Stimulated activated CD4-positive, alpha-beta T cell treated with anti-CD3 and anti-CD28 coated beads, Interleukin-12 subunit alpha, Interleukin-12 subunit beta, amount 100 ng/mL, for 24 hours (primary cell): ENCODE measurements at places on chromosomes 1 and 21.
A peak's percentile ranks its signal among the peaks of the same experiment; 100 is the strongest.

DNA sequence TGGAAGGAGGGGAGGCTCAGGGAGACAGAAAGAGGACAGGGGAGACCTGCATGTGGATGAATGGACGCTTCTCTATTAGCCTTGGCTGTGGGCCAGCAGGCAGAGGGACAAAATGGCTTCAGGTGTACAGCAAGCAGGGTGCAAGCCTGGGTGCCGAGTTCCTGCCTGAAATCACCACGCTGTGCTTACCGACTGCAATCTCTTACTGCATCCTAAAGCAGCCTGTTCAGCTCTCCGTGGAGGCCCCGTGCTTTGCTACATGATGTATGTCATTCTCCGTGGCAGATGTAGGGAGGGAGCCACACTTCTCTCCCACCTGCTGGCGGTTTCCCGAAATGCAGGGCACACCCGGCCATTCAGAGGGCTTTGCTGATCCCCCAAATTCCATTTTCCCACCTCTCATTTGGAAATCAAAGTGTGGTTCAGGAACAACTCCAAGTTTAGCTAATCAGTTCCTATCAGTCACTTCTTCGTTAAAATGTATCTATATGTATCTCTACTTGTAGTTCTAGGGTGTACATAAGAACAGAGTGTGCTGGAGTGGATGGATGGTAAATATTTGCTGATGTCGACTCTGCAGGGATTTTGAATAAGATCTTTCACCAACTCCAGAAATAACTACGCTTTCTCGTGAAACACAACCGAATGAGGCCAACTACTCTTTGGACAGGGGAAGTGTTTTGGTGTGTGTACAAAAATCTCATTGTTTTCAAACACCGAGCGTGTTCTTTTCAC is 122.3 kb upstream of the BACE2 start:
- no peak for DNase-seq

DNA sequence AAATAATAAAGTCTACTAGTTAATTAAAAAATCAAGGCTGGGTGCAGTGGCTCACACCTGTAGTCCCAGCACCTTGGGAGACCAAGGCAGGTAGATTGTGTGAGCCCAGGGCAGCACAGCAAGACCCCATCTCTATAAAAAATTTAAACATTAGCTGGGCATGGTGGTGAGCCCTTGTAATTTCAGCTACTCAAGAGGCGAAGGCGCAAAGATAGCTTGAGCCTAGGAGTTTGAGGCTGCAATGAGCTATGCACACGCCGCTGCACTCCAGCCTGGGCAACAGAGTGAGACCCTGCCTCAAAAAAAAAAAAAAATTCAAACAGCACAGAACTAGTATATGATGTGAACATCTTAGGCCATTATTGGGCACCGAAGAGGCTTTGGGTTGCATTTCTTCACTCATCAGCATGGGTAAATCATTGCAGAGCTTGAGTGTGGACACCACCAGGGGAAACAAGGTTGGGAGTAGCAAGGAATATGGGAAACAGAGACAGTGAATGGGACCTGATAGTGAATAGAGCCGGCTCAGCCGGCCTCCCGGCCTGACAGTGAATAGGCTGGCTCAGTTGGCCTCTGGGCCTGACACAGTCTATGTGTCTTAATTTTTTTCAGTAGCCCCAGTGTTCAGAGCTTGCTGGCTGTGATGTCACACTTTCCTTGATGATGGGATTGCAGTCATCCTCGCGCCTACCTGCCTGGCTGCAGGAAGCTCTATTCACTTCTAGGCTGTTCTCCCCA is 89.1 kb upstream of the ERRFI1 start:
- DNase-seq: no peak

GRCh38 chr1:209080170-209080781 is 503.2 kb upstream of the CAMK1G start:
- no peak for DNase-seq

DNA sequence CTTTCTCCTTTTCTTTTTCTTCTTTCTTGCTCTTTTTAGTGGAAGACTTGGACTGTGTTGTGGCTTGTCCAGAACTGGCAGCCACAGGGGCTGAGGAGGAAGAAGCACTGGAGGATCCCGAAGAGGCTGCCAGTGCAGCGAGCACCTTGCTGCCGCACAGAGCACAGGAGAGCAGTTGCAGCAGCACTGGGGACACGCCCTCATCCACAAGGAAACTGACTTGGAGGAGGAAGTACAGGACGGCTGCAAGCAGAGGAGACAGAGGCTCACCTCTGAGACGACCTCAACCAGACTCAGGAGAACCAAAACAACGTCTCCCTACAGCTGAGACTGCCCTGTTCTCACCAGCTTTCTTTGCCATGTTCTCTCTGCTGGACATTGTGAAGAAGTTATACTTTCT is 88.9 kb downstream of the UBR4 start:
- DNase-seq: no peak

DNA sequence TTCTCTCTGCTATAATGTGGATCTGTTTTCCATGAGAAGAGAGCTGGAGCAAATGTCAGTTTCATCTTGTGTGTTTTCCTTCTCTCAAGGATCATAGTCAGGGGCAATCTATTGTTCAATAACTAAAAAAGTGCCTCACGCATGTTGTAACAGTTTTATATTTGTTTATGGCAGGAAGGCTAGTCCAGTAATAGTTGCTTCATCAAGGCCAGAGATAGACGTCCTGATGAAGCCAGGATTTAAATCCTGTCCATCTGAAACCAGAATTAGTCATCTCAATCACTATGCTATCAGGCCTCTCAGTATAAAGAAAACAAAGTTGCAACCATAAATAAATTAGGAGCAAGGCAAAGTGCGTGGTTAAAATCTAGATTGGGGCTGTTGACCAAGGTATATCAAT is 30.2 kb upstream of the DUSP10 start:
- DNase-seq: no peak

- DNase-seq: no peak
These were observed 269.7 kb downstream of the PTBP2 start for GRCh38 chr1:96991261-96991660.

DNA sequence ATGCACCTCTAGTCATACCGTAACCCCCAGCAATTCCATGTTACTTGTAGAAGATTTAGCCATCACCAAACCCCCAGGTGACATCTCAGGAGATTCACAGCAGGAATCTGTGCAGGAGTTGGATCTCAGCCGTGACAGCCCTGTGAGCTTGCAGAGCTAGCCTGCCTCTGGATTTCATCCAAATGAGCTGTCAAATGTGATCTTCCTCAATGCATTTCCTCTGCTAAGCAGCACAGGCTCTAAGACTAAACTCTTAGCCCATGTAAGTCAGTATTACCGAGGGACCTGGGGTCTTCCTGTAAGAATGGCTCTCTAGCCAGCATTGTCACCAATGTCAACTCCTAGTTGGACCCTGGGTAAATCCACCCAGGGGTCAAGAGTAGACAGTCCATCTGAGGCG is 41.7 kb downstream of the UMODL1 start:
- no peak for DNase-seq

DNA sequence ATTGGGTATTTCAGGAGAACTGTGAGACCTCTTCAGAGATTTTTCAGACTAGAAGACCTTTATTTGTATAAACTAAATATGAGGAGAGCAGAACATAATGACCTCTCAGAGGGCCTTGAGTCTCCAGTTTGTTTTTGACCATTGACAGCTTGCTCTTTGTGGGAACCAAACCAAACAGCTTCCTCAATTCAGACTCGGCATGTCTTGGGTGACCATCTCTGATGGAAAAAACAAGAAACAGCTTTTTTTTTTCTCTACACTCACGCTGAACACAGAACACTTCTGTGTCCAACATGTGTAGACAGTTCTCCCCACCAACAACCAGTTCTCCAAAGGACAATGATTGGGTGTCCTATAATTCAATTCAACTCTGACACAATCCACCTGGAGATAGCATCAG is 11.5 kb downstream of the ATP1A4 start:
- DNase-seq: no peak

GRCh38 chr1:107739201-107739600 is 225.8 kb downstream of the VAV3 start:
- no peak for DNase-seq

- DNase-seq: no peak
These were observed 8.1 kb upstream of the PMF1 start for GRCh38 chr1:156204686-156205085.

DNA sequence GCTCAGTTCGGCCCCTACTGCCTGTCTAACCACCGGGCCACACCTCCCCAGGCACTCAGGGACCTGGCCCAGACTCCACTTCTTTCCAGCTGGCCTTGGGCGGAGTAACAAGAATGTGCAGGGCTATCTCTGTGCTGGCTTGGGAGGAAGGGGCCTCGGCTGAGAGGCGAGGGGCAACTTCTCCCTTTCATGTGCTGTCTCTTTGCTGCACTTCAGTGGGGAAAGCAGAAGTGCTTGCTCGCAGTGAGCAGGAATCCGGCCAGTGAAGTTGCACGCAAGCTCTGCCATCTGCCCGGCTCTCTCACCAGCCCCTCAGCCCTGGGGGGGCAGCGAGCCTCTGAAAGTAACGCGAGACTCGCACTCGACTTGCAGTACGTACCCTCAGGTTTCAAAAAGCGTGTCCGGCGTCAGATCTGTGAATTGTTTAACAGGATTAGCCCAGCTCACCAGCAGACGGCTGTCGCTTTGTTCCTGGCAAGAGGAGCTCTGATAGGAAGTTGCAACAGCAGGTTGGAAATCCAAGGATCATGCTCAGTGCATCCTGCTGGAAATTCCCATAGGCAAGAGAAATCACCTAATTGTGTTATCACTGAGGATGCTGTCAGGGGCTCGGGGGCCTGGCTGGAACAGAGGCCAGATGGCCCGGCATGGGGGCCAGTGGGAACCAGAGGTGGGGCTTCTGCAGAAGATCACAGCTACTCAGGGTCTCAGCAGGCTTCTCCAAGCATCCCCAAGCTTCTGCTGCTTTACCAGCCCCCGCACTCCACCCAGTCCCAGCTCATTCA is 221.1 kb downstream of the NPHP4 start:
- DNase-seq: no peak

DNA sequence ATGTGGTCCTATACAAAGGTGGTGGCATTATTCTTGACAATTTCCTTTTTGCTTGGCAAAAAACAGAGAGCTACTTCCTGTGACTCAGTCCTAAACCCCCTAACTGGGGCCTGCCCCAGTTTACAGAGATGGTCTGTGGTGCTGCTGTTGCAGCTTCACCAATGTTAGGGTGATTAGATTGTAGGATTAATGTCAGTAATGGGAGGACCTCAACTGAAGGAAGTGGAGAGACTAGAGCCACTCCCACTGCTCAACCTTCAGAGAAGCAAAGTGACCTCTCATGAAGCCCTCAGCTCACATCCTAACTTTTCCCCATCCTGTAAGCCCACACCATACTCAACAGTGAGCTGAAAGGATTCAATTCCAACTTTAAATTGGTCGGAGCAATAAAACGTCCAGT is 3.6 kb downstream of the S100A6 start:
- DNase-seq: no peak

- DNase-seq: no peak
These were observed 1.7 kb downstream of the F5 start for GRCh38 chr1:169584483-169585144.

- no peak for DNase-seq
These were observed 29.8 kb downstream of the GPR137B start for GRCh38 chr1:236172041-236172579.

DNA sequence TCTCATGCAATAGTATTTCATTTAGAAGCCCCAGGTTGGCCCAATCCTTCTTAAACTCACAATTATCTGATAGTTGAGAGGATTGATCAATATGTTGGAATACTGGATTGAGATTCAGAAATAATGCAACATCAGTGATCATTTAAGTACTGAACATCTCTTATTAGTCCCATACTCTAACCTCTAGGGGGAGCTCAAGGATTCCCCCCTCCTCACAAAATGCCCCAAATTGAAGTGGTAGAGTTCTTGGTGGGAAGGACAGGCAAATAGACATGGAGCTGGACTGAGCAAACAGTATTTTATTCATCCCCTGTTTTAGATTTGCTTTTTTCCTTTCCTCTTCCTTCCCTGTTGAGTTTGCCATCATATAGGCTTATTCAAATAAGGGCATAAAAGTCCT is 62.8 kb downstream of the NGF start:
- no peak for DNase-seq

DNA sequence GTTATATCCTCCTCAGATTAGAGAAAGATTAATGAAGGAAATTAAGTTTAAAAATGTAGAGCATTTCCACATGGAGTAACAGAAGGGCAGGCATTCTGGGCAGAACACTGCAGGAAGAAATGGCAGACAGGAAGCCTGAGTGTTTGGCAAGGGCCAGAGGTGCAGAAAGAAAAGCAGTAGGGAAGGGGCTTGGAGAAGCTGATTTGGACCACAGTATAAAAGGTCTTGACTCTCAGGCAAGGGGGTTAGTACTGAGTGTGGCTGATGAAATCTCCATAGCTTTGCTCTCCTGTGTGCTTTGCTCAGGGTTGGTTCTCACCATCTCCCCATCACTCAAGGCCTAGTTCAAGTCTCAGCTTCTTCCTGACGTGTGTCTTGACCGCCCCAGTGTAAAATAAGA is 80.2 kb downstream of the SLC45A1 start:
- DNase-seq: no peak

- peak; percentile 46 for DNase-seq
These were observed 246.2 kb downstream of the NPHP4 start for GRCh38 chr1:5745800-5746610.

- DNase-seq: no peak
These were observed 16.6 kb downstream of the NUDC start for GRCh38 chr1:26938004-26938658.

DNA sequence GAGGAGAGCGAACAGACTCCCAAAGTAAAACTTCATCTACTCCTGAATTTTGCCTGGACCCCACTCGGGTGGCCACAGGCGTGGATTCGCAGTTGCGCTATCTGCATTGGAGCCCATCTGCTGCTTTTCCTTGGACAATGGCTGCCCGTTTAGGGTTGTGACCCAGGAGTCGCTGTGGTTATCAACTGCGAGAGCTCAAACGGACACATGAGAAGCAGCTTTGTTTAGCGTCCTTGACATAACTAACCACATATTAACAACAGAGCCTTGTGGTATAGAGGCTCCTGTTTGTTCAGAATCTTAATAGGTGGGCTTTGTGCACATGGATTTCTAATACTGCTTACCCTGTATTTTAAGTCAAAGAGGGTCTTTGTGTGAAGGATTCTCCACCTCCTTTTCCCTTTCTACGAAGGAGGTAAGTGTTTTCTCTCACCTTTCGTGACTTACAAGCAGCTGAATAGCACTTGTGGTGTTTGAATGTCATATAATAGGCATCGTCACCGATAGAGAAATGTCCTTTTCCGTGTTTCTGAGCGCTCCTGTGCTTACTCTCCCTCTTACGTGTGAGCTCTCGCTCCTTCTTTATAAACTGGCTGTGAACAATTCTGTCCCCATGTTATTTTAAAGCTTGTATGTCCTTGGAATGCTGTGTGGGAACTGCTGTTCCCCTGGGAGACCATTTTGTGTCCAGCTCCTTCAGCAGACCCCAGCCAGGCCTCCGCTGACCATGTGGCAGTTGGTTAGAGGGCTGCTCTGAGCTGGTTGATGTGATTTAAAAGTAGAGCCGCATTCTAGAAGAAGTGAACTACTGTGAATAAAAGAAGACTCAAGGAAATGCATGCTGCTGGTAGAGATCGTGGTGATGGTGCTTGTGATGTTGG is 441.4 kb downstream of the RPS6KC1 start:
- DNase-seq: no peak
